SW 1271 (cell line): ENCODE measurements at places on chromosomes 3 and 15.

DNA sequence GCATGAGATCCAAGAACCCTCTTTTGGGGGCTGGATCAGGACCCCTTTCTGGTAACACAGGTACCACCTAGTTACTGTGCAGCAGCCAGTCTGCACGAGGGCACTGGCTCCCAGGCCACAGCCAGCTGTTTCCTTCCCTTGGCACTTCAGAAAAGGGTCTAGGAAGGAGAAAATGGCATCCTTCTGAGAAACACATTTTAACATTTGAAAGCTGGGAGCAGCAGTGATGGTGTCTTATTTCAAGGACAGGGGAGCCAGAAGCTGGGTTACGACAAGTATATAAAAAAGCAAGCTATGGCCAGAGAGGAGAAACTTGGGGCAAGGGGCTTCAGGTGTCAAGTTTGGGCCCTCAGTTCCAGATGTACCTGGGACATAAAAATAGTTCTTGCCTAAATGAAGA lies 282.8 kb downstream of the CTNNB1 start:
- DNase-seq = no peak

GRCh38 chr3:10552631-10552943 lies 47.2 kb upstream of the ATP2B2 start:
- peak; percentile 13 for DNase-seq

- no peak for DNase-seq
Measured at GRCh38 chr3:155957412-155957880, 87.0 kb downstream of the GMPS start.

- no peak for DNase-seq
Measured at GRCh38 chr3:197957790-197958133, 2.3 kb upstream of the LMLN start.

- DNase-seq = no peak
Measured at GRCh38 chr15:41794081-41794480, 19.8 kb downstream of the MAPKBP1 start.
